ENCODE measurements at places on chromosomes 5 and 9.

DNA sequence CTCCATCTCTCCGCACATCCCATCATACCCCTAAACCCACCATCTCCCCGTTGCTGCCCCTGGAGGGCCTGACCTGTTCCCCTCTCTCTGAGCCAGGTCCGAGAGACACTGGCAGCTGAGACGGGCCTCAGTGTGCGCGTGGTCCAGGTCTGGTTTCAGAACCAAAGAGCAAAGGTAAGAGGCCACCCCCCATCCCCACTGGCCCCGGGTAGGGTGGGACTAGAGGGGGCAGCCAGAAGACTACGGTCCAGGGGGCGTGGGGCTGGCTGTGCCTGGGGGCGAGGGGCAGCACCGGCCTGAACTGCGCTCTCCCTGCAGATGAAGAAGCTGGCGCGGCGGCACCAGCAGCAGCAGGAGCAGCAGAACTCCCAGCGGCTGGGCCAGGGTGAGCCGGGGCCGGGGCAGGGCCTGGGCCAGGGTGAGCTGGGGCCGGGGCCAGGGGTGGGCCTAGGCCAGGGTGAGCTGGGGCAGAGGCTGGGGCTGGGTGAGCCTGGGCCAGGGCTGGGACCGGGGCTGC lies 79.8 kb downstream of the LMX1B start:
- DNase-seq = peak; percentile 6

DNA sequence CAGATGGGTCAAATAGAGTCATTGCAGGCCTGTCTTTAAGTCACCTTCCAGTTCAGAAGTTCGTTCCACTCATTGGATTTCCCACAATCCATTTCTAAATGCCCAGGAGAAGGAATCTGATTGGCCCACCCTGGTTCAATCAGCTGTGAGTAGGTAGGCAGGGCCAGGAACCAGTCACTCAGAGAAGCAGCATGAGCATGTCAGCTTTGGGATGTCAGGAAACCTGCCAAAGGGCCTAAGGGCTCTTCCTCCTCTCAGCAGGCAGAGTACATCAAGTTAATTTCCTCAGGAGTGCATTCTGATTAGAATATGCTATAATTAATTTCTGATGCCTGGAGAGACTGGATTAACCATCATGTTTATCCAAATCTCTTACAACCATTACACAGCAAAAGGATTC lies 412.9 kb upstream of the CCNH start:
- no peak for DNase-seq

- no peak for DNase-seq
Observed at GRCh38 chr9:95107976-95108375, 209.5 kb downstream of the FANCC start.

DNA sequence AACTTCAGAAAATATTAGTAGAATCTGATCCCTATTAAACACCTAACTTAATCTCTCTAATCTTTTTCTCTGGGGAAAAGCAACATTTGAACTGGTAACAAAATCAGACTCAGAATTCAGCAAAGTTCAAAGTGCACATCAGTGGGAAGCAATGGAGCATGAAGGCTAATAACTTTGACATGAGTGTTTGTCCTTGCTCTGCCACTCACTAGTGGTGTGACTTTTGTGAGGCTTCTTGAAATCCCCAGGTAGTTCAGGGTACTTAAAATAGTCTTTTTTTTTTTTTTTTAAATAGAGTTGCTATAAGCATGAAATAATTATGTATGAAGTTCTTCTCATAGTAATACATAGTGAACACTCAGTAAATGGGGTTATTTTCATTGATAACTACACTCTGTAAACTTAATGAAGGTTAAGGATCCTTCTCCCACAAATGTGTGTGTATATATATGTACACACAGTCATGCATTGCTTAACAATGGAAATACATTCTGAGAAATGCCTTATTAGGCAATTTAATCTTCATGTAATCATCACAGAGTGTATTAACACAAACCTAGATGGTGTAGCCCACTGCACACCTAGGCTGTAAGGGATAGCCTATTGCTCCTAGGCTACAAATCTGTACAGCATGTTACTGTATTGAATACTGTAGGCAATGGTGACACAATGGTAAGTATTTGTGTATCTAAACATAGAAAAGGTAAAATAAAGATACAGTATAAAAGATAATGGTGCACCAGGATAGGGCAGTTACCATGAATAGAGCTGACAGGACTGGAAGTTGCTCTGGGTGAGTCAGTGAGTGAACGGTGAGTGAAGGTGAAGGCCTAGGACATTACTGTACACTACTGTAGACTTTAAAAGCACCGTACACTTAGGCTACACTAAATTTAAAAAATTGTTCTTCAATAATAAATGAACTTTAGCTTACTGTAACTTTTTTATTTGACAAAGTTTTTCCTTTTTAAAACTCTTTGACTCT lies 73.3 kb upstream of the HMHB1 start:
- no peak for DNase-seq

GRCh38 chr9:123725389-123725788 lies 204.5 kb downstream of the DENND1A start:
- DNase-seq = no peak

DNA sequence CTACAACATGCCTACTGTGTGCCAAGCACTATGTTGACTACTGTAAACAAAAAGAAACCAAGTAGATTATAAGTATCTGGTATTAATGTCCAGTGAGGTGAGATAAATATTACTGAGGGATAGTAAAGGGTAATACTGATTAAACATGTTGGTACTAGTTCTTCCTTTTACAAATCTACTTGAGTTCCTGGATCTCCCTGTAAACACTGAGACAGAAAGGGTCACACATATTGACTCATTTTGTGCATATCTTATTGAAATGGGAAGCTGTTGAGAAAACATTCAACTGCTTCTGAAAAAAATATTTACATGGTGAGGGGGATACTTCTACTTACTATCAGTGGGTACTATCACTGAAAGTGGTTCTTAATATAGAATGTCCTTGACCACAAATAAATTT lies 24.3 kb downstream of the EFNA5 start:
- DNase-seq = no peak

GRCh38 chr5:73783828-73784227 lies 157.8 kb downstream of the ARHGEF28 start:
- DNase-seq = no peak

DNA sequence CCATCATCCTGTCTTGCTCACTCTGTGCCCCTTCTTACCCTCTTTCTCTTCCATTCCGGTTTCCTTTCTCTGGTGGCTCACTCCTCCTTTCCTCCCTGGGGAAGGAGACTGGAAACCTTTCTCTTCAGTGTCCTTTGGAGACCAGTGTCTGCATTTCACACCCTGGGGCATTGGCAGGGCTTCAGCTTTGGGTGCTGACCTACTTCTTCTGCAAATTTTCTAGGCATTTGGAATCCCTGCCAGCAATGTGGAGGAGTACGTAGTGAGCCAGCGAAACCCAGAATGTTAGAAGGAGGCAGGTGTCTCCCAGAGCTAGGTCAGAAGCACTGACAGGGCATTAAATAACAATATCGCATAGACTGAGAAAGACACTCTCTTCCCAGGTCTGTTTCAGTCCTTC lies 122.2 kb downstream of the SLC28A3 start:
- DNase-seq = no peak

- peak; percentile 45 for DNase-seq
Observed at GRCh38 chr5:43042176-43042625, 2.1 kb upstream of the ANXA2R start.

GRCh38 chr9:136556166-136556565 lies 10.3 kb upstream of the NOTCH1 start:
- DNase-seq = no peak

DNA sequence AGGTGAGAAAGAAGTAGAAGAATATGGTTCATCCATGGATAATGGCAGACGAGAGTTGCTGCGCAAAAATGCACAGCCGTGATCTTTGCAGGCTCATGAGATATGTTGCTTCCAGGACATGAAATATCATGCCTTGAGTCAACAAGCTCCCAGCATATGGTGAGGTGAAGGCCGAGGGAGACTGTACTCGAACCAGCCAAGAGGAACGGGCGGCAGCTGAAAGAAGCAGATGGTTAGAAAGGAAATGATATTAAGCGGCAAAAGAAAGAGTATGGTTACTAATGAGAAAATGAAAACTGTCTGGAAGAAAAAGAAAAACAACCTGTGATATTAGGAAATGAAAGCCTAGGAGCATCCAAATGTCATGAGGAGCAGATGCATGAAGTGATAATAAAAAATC lies 344.7 kb upstream of the DAP start:
- DNase-seq = peak; percentile 85

DNA sequence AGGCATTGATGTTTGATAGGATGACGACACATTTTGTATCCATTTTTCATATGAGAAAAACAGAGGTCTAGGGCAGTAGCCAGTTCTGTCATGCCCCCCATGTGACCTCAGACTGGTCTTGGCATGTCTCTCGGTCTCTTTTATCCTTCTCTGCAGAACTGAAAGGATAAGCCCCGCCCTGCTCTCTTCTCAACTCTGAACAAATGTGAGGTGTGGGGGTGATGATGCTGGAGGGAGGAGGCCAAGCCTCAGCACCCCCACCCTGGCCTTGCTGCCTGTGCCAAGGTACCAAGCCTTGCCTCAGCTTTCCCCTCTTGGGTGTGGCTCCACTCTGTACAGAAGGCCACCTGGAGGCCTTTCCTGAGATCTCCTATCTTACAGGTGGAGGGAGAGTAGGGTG lies 19.5 kb upstream of the CRB2 start:
- DNase-seq = no peak

DNA sequence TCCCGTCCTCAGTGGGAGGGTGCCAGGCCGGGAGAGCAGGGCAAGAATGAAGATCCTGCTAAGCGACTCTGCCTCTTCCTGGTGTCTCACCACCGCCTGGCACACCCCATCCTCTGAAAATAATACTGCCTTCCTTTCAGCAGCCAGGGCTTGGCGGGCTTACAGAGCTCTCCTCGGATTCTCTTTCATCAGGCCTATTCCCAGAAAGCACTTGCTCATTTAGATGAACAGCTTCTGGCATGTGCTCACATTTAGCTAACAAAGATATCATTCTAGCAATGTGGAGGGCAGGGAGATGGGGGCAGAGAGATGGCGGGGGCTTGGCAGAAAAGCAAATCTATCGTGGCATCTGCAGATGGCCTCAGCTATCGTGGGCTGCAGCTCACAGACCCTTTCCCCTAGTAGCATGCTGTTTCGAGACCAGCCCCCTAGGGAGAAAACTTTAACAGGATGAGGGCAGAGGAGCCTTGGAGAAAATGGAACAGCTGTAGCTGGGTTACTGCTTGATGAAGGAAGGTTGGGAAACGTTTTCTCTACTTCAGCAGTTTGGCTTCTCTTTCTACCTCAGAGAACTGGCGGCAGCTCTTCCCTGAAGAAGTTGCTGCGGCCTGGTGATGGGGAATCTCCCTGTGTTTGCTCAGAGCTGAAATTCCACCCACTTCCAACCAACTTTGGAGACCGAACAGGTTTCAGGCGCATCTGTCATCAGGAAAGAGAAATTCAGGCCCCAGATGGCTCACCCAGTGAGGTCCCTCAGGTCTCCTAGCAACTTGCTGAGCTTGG lies 102.1 kb downstream of the TMEM174 start:
- DNase-seq = no peak

GRCh38 chr9:86257391-86257790 lies 2.1 kb downstream of the C9orf153 start:
- DNase-seq = no peak

DNA sequence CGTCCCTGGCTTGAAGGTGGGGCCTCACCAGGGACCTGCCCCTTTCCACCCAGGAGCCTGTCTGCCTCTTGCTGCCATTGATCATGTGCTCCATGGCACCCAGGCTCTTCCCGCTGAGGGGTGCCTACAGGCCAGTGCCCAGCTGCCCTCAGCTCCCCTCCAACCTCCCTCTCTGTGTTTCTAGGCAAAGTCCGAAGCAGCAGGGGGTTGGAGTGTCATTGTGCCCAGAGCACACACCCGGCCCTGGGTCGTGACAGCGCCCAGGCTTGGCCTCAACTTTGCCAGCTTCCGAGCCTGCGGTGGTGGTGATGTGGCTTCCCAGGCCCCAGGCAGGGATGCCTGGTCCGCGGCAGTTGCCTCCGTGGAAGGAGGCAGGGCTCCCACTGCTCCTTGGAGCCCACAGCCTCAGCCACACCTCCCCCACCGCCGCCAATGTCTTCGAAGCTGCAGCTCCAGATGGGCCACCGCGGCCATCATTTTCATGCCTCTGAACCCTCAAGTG lies 52.4 kb downstream of the GTF3C4 start:
- no peak for DNase-seq

DNA sequence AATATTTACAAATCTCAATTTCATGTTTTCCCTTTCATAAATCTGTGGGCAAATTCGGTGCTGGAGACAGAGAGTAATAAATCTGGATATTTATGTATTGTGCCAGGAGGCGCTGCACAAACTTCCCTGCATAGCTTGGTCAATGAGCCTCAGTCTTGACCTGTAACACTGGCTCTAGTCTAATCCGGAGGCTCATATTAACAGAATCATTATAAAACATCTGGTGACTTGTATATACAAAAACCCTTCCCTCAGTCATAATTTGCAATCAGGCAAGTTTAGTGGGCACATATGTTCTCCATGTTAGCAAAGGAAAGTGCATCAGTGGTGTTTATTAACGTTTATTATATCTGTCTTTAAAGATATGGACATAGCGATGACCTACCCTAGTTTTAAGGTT lies 104.0 kb upstream of the BNC2 start:
- no peak for DNase-seq

DNA sequence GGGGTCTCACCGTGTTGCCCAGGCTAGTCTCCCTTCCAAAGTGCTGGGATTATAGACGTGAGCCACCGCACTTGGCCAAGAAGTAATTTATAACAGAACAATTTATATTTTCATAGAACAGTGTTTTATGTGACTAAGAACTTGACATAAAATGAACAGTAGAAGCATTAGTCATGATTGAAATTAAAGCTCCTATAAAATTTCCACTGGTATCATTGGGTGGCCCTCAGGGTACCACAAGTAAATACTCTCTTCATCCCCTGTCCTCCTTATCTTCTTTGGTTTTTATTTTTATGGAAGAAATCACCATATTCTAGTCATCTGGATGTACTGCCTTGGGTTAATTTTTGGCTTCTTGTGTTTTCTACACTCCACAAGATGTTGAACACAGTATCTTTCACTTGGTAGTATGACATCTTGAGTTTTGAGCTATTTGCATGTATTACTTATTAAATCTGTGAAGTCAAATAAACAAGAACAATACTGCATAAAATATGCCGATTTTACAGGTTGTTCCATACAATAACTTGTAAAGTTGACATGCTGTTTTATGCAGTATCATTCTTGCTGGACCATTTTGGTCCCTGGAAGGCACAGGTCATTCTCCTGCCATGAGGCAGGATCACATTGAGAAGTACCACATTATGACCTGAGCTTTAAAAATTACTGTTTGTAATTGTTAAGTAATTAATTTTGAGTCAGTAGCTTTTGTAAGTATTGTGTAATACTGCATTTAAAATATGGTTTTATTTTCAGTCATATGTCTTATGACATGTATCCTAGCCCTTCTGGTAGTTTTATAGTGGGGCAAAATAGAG lies 24.4 kb downstream of the LMNB1 start:
- no peak for DNase-seq

- peak; percentile 32 for DNase-seq
Observed at GRCh38 chr5:67156976-67157583, 39.5 kb downstream of the CD180 start.

DNA sequence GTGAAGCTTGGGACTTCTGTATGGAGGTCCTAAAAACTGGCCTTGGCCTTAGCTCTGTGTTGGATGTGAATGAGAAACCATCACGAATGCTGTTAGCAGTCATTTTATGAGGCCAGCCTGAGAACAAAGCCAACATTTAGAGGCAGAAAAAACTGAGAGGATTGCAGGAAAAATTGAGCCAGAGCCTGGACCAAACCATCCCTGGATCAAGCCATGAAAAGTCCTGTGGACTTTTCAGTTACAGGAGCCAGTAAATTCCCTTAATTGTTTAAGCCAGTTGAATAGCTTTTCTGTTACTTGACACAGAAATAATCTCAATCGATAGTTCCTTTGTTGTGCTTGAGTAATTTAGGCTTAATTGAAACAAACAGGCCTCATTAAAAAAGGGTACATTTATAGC lies 42.6 kb upstream of the SPATA31D4 start:
- no peak for DNase-seq

All from WERI-Rb-1 (cell line).